ENCODE measurements at places on chromosomes 1 and 21. TPM values are rescaled to one million over a fixed set of nuclear protein-coding genes. Genes with fewer than 3 reads are reported as not detected.

GRCh38 chr1:17212487-17213121 is 7.7 kb downstream of the PADI1 start:
- H3K4me1 ChIP-seq = peaks cover 42% of the 10 kb centered on the region
- DNase-seq = peak; percentile 89
- peak overlapping the region; percentile 4 for H3K4me3 ChIP-seq

DNA sequence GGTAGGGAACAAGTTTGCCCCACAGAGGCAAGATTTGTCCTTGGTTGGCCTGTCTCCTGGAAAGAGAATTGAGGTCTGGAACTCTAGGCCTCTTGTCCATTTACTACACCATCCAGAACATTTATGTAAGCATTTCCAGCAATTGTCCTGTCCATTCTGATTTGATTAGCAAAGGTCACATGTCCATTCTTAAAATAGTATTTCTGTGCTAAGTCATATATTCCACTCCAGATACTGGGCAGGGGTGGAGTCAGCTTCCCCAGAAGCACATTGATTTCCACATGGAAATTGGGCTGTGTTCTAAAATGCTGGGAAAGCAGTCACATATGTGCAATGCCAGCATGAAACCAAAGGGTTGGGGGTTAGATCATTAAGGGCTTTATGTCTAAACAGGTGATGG is 21.5 kb upstream of the FMN2 start:
- DNase-seq = no peak
- H3K4me3 ChIP-seq = no peak overlapping the region
- no peaks in the 10 kb centered on the region for H3K36me3 ChIP-seq
- no peaks in the 10 kb centered on the region for H3K4me1 ChIP-seq
- H3K27me3 ChIP-seq = no peaks in the 10 kb centered on the region

Gene TMEM9
- total RNA-seq = 30.6 TPM

Gene FAM3B
- not detected for total RNA-seq

- no peak overlapping the region for H3K27ac ChIP-seq
- no peaks in the 10 kb centered on the region for H3K4me1 ChIP-seq
- H3K27me3 ChIP-seq = no peaks in the 10 kb centered on the region
These were observed 14.3 kb downstream of the TTLL10 start for GRCh38 chr1:1187938-1188337.

- H3K27ac ChIP-seq = no peak overlapping the region
- H3K36me3 ChIP-seq = no peaks in the 10 kb centered on the region
- no peaks in the 10 kb centered on the region for H3K27me3 ChIP-seq
These were observed 86.1 kb downstream of the PTGER3 start for GRCh38 chr1:70961374-70961975.

Gene VASH2
- 0.25 TPM for total RNA-seq

Gene TSPAN2
- 0.90 TPM for total RNA-seq

DNA sequence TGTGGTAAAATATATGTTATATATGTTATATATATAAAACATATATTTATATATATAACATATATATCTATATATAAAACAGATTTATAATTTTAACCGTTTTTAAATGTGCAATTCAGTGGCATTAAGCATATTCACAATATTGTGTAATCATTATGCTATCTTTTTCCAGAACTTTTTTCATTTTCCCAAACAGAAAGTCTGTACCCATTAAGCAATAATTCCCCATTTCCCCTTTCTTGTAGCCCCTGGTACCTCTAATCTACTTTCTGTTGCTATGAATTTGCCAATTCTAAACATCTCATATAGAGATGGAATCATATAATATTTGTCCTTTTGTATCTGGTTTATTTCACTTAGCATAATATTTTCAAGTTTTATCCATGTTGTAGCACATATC is 10.7 kb upstream of the ARHGEF11 start:
- no peak overlapping the region for H3K27ac ChIP-seq
- H3K4me3 ChIP-seq = no peak overlapping the region
- peaks cover 47% of the 10 kb centered on the region for H3K27me3 ChIP-seq
- DNase-seq = no peak

Gene DCLRE1B
- total RNA-seq = 19.1 TPM

GRCh38 chr1:17176306-17177061 is 28.4 kb upstream of the PADI1 start:
- DNase-seq = no peak
- no peaks in the 10 kb centered on the region for H3K36me3 ChIP-seq
- no peak overlapping the region for H3K4me3 ChIP-seq
- peaks cover 19% of the 10 kb centered on the region for H3K27me3 ChIP-seq
- H3K27ac ChIP-seq = no peak overlapping the region
